ENCODE measurements at places on chromosomes 2 and 18. TPM values are rescaled to one million over a fixed set of nuclear protein-coding genes. Genes with fewer than 3 reads are reported as not detected.

Gene NYAP2
- 21.9 TPM for total RNA-seq

Gene NCKAP5
- 19.7 TPM for total RNA-seq

Gene HS1BP3
- total RNA-seq: 17.5 TPM

Gene FN1
- 128 TPM for total RNA-seq

Gene TUBA4B
- not detected for total RNA-seq

Gene TMEM247
- total RNA-seq: not detected
